ENCODE measurements at places on chromosomes 1 and 21. TPM values are rescaled to one million over a fixed set of nuclear protein-coding genes. Genes with fewer than 3 reads are reported as not detected.

CTTNBP2NL gene
- 3.8 TPM for polyA plus RNA-seq

GJA9 gene
- not detected for polyA plus RNA-seq

- H3K36me3 ChIP-seq = no peaks in the 10 kb centered on the region
- H3K27me3 ChIP-seq = no peaks in the 10 kb centered on the region
- no peak for DNase-seq
- no peak overlapping the region for H3K27ac ChIP-seq
- no peak overlapping the region for H3K4me3 ChIP-seq
- no peaks in the 10 kb centered on the region for H3K4me1 ChIP-seq
Measured at GRCh38 chr1:197933647-197934046, 16.5 kb downstream of the LHX9 start.

IL19 gene
- not detected for polyA plus RNA-seq

DNA sequence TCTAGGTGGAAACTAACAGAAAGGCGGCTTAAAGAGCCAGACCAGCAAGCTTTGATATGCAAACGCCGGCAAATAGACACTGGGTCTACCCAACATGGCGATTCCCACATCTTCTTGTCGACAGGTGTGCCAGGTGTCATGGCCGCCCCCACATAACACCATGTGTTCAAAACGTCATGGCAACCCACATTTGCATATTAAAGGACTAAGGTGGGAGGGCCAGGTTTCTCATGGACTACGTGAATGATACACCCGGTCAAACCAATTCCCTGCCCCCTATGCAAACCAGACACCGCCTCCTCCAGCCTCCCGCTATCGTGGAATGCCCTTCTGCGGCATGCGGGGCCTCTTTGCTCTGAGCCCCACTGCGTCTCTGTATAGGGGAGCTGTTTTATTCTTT, 41.3 kb downstream of the ICOSLG start:
- H3K27ac ChIP-seq = no peak overlapping the region
- no peak overlapping the region for H3K4me3 ChIP-seq
- H3K36me3 ChIP-seq = no peaks in the 10 kb centered on the region
- H3K4me1 ChIP-seq = no peaks in the 10 kb centered on the region

DNA sequence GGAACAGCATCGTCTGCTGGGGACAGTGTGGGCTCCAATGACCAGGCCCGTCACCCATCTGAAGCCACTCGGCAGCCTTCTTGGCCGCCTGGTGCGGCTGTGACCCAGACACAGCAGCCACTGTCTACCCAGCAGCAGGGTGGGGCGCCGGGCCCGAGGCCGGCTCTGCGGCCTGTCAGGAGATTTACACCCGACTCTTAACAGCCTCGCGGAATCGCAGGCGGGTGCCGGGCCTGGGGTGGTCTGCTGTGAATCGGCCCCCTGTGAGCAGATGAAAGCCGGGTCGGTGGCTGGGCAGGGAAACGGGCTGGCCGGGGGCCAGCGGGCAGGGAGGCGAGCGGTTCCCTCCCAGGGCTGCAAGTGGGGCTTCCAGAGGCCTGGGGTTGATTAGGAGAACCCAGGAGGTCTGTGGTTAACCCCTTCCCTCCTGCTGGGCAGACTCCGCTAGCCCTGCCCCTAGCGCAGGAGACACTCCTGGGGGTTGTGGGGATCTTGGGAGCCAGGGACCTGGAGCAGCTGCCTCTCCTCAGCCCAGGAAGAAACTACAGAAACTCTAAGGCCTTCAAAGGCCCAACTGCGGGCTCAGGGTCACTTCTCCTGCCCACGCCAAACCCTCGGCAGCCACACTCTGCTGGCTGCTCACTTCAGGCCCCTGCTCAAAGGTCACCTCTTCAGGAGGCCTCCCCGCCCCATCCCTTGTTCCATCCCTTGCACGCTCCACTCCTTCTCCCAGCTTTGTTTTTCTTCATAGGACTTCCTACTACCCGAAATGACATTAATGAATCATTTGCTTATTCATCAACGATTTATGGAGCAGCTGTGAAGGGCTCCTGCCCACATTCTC, 15.6 kb downstream of the RUNX3 start:
- peak overlapping the region; percentile 62 for H3K27ac ChIP-seq
- no peak overlapping the region for H3K4me3 ChIP-seq
- no peaks in the 10 kb centered on the region for H3K4me1 ChIP-seq

DNA sequence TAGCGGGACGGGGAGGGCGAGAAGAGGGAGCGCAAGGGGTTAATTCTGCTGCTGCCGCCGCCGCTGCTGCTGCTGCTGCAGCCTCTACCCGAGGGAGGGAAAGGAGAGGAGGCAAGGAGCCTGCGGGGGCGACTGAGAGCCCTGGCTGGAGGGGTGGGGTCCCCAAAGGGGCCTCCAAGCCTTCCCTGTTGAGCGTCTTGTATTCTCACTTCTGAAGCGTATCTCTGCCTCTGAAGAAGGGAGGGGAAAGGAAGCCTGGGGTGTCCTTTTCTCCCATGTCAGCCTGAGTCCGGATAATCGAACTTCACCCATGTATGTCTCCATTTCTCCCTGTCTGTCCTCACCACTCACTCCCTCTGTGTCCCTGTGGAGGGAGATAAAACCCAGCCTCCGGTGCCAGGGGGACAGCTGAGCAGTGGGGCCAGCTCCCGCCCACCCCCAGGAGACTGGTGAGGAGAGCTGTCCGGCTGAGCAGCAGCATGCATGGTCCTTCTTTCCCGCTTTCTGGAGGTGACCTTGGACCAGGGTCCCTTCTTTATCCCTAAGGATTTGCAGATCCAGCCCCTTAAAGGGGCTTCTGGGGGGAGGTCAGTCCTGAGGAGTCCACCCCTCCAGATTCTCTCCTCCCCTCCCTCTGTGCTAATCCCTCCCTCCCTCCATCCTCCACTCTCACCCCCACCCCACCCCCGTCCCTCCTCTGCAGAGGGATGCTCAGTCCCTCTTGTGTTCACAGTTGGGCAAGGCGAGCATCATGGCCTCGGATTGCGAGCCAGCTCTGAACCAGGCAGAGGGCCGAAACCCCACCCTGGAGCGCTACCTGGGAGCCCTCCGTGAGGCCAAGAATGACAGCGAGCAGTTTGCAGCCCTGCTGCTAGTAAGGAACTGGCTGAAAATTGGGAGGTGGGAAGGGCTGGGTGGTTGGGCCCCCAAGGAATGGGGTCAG, 1.0 kb downstream of the NCDN start:
- H3K27me3 ChIP-seq = no peaks in the 10 kb centered on the region
- peak; percentile 48 for DNase-seq
- peak overlapping the region; percentile 98 for H3K27ac ChIP-seq
- no peaks in the 10 kb centered on the region for H3K36me3 ChIP-seq
- peaks cover 5% of the 10 kb centered on the region for H3K4me1 ChIP-seq
- peak overlapping the region; percentile 96 for H3K4me3 ChIP-seq

DNA sequence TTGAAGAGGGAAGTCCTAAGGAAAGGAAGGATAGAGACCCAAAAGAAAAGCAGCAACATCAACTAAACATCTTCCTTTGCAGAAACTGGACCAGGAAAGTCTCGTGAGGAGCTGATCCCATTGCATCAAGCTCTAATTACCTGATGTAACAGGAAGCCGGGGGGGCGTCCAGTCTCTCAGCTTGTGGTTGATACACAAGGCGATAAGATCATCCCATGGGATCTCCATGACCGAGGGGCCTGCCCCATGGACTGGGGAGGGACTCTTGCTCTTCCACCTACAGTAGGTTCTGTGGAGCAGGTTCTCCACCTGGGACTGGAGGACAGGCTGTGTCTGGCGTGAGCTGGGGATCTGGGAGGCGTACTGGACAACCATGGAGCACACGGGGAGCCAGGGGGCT, 14.8 kb upstream of the LSS start:
- H3K27me3 ChIP-seq = no peaks in the 10 kb centered on the region
- no peaks in the 10 kb centered on the region for H3K4me1 ChIP-seq
- DNase-seq = no peak
- peaks cover 26% of the 10 kb centered on the region for H3K36me3 ChIP-seq
- no peak overlapping the region for H3K27ac ChIP-seq
- no peak overlapping the region for H3K4me3 ChIP-seq

GRCh38 chr1:217527151-217527550, 103.7 kb downstream of the GPATCH2 start:
- no peak for DNase-seq
- H3K4me3 ChIP-seq = no peak overlapping the region
- no peaks in the 10 kb centered on the region for H3K27me3 ChIP-seq
- no peak overlapping the region for H3K27ac ChIP-seq
- no peaks in the 10 kb centered on the region for H3K36me3 ChIP-seq
- H3K4me1 ChIP-seq = no peaks in the 10 kb centered on the region

DNA sequence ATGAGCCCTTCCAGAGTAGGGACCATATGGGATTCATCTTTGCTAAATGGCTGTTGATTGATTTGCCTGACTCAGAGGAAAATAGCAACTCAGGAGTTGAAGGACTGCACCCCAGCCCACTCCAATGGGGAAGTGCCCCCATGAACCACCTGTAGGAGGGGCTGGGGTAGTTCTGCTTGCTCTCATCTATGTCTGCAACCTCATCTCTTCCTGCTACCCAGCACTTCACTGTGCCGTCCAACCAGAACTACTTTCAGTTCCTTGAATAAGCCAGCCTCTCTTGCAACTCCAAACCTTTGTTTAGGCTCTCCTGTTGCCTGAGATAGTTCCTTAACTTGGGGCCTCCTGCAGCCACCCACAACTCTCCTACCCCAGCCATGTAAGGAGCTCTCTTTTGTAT, 26.6 kb downstream of the BEND5 start:
- no peak for DNase-seq
- H3K4me3 ChIP-seq = no peak overlapping the region
- no peaks in the 10 kb centered on the region for H3K27me3 ChIP-seq
- no peaks in the 10 kb centered on the region for H3K4me1 ChIP-seq
- H3K27ac ChIP-seq = no peak overlapping the region

GRCh38 chr1:236748268-236748870, 46.7 kb upstream of the MTR start:
- H3K27me3 ChIP-seq = peaks cover 1% of the 10 kb centered on the region
- no peak overlapping the region for H3K27ac ChIP-seq
- no peaks in the 10 kb centered on the region for H3K4me1 ChIP-seq
- DNase-seq = no peak

DNA sequence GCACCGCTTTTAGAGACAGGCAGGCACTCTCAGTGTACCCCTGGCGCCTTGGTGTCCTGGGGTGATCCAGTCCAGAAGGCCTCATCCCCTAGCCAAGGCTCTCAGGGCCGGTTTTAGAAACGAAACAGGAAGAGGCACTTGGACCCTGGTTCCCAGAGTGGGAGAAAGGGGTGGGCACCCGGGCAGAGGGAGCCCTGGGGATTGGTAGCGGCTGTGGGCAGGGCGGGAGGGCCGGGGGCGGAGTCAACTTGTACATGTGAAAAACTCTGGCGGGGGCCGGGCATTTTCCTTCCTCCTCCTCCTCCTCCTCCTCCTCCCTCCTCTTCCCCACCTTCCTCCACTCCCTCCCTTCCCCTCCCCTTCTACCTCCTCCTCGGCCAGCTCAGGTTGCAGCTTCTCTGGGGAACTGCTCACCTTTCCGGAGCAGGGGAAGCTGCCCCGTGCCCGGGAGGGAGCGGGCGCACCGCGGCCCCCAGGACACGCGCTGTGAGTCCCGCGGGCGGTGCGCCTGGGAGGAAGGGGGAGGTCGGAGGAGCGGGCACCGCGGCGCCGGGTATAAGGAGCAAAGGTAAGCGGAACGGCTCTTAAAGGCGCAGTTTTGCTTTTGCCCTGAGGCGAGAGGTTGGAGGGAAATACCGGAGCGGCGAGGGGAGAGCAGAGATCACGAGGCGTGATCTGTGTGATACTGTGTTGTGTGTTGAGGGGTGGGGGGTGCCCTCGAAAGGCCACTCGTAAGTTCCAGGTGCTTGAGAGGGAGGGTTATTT, at the start of gene CDK18:
CDK18 (plus strand) TSS at position 359 of the 765 bp plus-strand sequence. CDS start 18,499 bp downstream, outside the sequence.
- no peaks in the 10 kb centered on the region for H3K27me3 ChIP-seq
- H3K4me3 ChIP-seq = peak within 1 kb of the TSS; percentile 62
- H3K4me1 ChIP-seq = peaks cover 70% of the 10 kb centered on the region
- H3K36me3 ChIP-seq = no peaks in the 10 kb centered on the region
- peak; percentile 93 for DNase-seq

CAMTA1 gene
- polyA plus RNA-seq = 122 TPM

All from small intestine (tissue), 16 donors.